ENCODE measurements at places on chromosomes 11 and 22. TPM values are rescaled to one million over a fixed set of nuclear protein-coding genes. Genes with fewer than 3 reads are reported as not detected.

DDIAS gene
- 1.1 TPM for total RNA-seq

OR8A1 gene
- not detected for total RNA-seq

ENTHD1 gene
- not detected for total RNA-seq

GSTT2 gene
- total RNA-seq: 1.3 TPM

DGCR6 gene
- 2.0 TPM for total RNA-seq

C11orf87 gene
- not detected for total RNA-seq

ZDHHC13 gene
- 6.5 TPM for total RNA-seq

SEC14L6 gene
- total RNA-seq: 0.19 TPM

BCL2L13 gene
- total RNA-seq: 102 TPM

SUSD2 gene
- 3.0 TPM for total RNA-seq

SIAE gene
- total RNA-seq: 44.7 TPM

PTPRJ gene
- 12.4 TPM for total RNA-seq

RNF121 gene
- total RNA-seq: 27.9 TPM
